ENCODE measurements at places on chromosomes 6 and 20.

DNA sequence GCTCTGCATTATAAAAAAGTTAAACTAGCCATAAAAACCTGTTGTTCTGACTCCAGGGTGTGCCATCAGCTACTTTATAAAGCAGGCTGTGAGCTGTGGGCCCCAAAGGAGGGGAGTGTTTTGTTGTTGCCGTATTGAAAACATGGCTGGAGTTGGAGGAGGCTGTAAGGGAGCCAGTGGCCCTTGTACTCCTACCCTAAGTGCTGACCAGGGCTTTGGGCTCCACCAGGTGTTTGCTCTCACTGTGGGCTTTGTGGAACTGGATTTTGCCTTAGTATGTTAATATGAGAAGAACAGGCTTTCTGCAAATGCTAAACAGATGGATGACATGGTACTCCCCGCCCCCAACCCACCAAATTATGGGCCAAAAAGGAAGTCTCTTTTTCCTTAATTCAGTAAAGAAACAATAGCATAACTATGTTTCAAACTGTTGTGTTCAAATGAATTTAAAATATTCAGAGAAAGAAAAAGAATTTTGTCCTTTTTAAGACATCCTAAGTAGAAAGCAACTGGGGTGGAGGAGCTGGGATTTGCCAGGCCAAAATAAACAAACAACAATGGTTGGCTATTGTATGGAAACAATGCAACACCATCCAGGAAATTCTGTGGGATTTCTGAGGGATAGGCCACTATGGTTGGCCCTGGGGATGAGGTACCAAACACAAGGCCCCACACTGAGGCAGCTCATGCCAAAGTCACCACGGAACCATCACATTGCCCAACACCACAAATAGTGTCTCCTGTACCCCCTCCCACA is 63.3 kb downstream of the PLCG1 start:
- no peak for DNase-seq

- DNase-seq, result no peak
Measured at GRCh38 chr20:43238833-43239232, 49.1 kb upstream of the PTPRT start.

DNA sequence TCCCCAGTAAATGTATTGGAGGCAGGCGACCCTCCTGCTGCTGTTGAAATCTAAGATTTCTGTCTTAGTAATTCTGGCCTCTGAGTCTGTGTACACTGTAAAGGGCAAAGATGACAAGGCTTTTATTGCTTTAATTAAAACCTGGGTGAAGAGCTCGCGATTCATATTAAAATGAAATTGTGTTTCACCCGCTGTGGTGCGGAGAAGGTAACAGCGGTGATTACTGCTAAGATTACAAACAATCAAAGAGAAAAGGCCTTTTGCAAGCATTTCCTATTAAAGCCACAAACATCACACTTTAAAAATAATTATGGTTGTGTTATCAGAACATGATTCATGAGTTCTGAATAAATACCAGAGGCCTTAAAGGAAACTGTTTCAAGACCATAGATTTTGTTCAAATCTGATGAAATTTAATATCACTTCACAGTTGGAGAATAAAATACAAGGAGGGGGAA is 69.3 kb downstream of the TOX2 start:
- no peak for DNase-seq

DNA sequence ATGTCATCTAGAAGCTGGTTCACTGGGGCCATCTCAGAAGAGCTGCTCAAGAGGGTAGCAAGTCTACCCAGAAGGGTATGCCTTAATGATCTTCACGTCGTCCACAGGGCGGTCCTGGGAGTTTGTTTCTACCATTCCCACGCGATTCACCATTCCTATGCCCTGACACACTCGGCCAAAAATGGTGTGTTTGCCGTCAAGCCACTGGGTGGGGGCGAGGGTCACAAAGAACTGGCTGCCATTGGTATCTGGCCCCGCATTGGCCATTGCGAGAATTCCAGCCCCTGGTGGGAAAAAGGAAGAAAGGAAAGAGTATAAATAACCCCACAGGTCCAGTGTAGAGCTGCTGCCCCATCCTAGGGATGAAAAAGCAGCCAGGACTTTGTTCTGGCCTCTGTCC is 16.5 kb upstream of the CPNE5 start:
- DNase-seq, result no peak

GRCh38 chr20:17838921-17839320 is 129.7 kb downstream of the SNX5 start:
- no peak for DNase-seq

DNA sequence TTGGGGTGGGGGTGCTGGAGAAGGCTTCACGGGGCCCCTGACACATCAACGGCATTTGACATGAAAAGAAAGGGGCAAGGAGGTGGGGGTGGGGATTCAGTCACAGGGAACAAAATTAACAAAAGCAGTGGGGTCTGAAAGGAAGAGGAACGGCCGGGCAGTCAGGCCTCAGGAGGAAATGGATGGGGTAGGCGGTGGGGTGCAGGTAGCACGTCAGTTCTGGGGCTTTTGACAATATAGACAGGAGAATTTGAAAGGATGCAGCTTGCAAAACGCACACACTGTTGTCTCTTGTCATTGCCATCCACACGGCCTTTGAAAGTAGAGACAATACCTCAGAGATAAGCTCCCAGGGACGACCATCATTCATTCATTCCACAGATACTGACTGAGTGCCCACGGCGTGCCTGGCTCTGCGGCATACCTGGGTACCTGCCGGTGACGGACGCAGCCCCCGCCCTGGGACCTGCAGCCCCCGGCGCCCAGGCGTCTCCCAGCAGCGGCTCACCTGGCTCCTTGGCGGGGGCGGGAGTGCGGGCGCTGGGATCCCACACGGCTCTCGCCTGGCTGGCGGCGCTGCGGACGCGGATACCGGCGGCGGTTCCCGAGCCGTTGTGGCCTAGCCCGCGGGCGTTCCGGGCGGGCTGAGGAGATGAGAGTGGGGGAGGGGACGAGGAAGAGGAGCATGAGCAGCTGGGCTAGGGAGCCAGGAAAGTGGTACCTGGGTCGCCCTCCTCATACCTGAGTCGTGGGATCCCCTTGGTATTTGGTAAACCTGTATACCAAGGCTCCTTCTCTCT is at the start of gene SLC26A8:
SLC26A8 (minus strand) TSS at position 646 of the 800 bp plus-strand sequence. CDS start 4,934 bp downstream, outside the sequence.
- no peak for DNase-seq

GRCh38 chr6:88670369-88670768 is 293.0 kb downstream of the RNGTT start:
- peak; percentile 4 for DNase-seq

- no peak for DNase-seq
Measured at GRCh38 chr20:38250609-38251008, 9.9 kb downstream of the KIAA1755 start.

- DNase-seq, result no peak
Measured at GRCh38 chr6:56682635-56683034, 39.9 kb upstream of the DST start.

- peak; percentile 32 for DNase-seq
Measured at GRCh38 chr6:52362443-52363227, 684 bp downstream of the PAQR8 start.

DNA sequence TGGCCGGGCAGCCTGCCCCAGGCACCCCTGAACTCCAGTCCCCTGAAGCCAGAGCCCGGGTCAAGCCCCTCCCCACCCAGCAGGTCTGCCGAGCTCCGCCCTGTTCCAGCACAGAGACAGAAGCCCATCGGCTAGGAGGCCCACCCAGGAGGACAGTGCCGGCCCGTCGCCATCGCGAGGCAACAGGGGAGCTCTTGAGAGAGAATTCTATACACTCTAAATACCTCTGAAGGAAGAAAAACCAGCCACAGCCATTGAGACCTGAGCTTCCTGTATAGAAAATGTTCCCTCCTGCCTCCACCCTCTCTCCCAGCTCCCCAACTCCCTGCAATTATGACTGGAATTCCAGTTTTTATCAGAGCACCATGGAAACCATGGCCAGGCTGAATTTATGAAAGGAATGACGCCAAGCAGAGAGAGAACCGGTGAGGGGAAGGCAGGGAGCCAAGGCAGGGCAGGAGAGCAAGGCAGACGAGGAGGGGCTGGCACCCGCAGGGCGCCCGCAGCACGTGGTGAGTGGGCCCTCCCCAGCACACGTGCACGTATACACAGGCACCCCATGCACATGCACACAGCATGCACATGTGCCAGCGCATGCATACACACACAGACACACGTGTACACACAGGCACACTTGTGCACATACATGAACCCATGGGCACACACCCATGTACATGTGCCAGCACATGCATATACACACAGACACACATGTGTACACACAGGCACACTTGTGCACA is 27.6 kb upstream of the MRGBP start:
- DNase-seq, result no peak

DNA sequence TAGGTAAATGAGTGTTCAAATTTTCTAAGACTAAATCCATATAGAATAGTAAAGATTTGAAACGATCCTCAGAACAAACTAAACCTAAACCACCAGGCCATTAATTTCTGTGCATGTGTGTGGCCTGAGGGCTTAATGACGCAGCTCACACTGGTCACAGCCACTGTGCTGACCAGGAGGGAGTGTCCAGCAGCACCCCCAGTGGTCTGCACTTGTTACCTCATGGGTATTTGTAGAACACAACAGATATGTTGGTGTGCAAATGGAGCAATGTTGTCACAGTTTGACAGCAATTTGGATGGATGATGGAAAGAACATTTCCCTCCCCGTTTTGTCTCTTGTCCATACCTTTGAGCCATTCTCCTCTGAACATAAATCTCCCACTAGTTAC is 122.4 kb upstream of the EXOC2 start:
- no peak for DNase-seq

DNA sequence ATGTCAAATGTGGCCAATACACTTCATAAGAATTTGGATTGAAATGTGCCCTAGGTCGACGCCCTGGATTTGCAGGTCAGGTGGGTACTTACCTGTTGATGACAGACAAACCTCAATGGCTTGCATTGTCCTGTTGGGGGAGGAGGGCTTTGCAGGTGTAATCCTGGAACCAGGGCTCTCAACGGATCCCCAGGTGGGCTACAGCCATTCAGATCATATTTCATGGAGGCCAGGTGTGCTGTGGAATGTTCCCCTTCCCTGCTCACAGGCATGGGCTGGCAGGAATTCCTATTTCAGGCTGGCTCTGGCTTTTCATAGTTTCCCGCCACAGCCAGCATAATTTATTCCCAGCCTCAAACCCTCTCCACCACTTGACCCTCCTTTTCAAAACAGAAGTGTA is 254.7 kb downstream of the SMOC2 start:
- DNase-seq, result no peak

DNA sequence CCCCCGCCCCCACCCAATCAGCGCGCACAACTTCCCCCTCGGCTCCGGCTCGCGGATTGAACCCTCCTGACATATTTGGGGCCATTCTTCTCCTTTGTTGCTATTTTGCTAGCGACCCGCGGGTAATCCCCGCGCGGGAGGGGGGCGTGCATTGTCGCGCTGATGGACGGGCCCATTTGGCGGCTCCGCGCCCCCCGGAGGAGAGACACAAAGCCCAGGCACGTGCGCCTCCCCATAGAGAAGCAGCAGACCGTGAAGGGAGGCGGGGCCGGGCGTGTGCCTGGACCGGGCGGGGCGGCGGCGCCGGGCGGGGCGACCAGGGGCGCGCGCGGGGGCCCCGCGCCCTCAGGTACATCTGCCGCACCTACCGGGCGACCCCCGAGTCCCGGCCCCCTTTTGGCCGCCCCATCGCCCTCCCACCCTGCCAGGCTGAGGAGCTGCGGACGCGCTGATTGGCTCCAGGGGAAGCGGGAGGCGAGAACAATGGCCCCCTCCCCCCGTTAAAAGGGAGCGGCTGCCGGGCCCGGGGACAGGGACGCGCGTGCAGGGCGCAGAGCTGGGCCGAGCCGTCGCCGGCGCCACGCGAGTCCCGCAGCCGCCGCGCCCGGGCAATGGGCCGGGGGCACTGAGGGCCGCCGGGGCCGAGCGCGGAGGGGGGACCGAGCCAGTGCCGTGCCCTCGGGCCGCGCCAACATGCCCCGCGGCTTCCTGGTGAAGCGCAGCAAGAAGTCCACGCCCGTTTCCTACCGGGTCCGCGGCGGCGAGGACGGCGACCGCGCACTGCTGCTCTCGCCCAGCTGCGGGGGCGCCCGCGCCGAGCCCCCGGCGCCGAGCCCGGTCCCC is at the start of gene INSM1:
INSM1 (plus strand) TSS at position 530 of the 843 bp plus-strand sequence; CDS start at position 694, 164 bp downstream.
- no peak for DNase-seq

- DNase-seq, result peak; percentile 62
Measured at GRCh38 chr6:84422380-84422968, 195.0 kb upstream of the CEP162 start.

DNA sequence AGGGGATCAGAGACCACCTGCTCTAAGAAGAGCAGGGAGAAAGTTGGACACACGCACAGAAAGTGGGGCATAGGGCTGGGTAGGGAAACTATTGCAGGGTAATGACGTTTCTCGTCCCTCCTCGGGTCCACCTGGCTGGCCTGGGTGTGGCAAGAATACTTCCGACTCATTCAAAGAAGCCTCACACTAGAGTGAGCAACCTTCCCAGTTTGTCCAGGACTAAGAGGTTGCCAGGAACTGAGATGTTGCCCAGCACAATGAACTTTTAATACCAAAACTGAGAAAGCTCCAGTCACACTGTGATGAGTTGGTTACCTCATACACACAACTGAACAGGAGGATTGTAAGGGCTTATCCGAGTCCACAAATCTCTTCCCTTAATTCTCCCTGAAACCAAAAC is 74.5 kb upstream of the ADGRF1 start:
- no peak for DNase-seq

- DNase-seq, result peak; percentile 38
Measured at GRCh38 chr6:108874470-108875160, 26.4 kb downstream of the ARMC2 start.

GRCh38 chr20:12067686-12068085 is 150.0 kb downstream of the BTBD3 start:
- DNase-seq, result no peak

GRCh38 chr6:128246472-128247260 is 273.7 kb downstream of the PTPRK start:
- no peak for DNase-seq

DNA sequence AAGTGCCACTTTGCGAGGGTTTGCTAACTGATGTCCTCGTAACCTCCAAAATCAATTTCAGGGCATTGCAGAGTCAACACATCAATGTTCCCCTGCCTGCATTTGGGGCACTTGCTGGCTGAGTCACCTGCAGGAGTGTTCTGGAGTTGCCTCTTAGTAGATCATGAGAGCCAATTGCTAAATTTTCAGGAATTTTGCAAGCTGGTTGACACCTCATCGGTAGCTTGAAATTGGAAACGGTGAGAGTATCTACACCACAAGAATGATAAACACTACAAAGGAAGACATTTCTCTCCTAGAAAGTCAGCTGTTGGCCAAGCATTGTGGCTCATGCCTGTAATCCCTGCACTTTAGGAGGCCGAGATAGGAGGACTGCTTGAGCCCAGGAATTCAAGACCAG is 10.8 kb upstream of the BFSP1 start:
- no peak for DNase-seq

DNA sequence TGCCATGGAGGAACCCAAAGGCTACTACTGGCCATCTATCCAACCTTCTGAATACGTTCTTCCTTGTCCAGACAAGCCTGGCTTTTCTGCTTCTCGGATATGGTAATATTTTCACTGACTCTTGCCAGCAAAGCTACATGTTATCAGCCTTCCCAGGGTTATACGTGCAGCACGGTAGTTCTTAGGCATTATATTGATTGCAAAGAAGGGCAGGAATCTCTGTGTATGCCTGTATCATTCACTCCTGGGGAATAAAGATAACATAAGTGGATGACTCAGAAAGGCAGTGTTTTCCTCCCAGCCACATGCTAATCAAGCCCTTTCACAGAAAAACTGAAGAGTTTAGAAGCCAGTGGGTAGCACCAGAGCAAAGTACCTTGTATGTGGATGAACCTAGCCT is 98.7 kb downstream of the ADGRG6 start:
- no peak for DNase-seq

GRCh38 chr6:64083261-64083660 is 447.7 kb downstream of the PHF3 start:
- no peak for DNase-seq

Data from KBM-7 (cell line).